ENCODE measurements at places on chromosomes 11 and 22.

DNA sequence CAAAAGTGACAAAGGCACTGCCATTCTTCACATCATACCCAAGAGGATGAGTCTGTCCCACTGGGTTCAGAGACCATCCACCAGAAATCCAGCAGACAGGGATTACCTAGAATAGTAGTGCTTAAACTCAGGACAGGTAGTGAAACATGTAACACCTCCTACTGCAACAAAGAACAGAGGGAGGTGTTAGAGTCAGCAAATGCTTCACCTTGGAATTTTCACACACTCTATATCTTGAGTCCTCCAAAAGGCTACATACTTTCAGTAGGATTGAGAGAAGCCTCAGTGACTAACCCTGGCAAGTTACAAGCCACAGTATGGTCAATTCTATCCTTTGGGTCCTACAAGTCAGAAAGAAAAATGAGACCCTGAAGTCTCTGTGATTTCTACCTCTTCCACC is 6.0 kb upstream of the CAVIN3 start:
- no peak for DNase-seq

DNA sequence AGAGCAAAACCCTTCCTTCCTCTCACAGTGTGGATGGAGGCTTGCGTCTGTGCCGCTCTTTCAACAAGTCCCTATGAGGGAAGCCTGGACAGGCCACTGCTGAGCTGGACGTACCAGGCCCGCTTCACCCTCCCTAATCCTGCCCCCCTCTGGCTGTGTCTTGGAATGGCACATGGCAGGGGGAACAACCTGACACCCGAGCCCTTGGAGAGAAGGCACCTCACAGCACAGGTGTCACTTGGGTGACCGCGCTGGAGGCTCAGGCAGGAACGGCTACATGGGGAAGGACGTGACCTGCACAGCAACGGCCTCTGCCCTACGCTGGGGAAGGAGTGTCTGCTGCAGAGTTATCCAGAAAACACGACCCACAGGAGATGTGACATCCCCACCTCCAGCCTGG is 11.0 kb downstream of the CARS1 start:
- no peak for DNase-seq

- DNase-seq: no peak
Measured at GRCh38 chr22:37632174-37633088, 7.0 kb upstream of the SH3BP1 start.

- DNase-seq: no peak
Measured at GRCh38 chr22:32202539-32203180, 2.2 kb downstream of the RFPL2 start.

DNA sequence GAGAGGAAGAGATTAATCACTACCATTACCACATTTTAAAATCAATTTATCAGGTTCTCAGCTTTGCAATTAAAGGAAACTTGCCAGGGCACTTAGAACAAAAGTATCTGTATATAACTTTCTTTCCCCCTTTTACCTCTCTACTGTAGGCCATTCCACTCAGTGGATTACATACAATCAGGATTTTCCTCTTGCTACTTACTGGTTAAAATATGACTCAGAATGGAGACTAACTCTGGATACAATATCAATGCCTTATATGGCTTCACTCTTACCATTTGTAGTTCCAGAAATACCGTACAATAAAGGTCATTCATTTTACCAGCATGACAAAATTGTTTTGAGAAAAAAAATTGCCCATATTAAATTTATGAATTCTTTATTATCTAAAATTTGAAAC is 706.8 kb downstream of the KCNA4 start:
- DNase-seq: no peak

DNA sequence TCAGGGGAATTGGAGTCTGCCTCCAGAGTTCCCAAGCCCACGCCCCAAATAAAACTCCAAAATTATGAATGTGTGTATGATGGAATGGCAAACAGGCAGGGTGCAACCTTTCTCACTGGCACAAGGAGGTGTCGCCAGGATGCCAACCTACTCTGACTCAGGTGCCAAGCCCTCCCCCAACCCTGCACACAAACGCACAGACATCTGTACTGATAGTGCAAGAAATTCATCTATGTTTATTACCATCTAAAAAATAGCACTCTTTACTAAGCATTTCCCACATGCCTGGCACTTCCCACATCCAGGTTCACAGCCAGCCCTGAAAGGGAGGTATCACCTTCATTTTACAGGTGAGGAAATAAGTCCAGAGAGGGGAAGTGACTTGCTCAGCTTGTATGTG is 1.2 kb downstream of the PLA2G3 start:
- no peak for DNase-seq
